ENCODE measurements at places on chromosomes 7 and 10.

DNA sequence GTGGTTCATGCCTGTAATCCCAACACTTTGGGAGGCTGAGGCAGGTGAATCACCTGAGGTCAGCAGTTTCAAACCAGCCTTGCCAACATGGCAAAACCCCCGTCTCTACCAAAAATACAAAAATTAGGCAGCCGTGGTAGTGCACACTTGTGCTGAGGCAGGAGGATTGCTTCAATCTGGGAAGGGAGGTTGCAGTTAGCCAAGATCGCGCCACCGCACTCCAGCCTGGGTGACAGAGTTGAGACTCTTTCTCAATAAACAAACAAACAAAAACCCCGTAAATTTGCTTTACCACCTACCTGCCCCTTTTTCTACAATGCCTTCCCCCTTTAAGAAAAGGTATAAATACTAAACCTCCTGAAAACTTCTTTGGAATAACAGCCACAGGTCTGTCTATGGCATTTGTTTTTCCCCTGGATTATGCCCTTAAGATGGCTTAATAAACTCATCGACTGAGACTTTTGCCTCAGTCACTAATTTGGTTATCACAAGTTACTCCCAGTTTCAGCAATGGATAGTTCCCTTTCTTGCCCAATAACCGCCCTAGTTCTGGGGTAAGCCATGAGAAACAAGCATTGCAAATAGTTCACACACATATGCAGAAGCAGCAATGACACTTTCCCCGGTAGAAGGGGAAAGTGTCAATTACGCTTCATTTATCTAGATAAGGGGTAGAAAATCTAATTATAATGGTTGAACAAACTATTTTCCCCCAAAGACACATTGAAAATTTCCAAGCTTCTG, 52.8 kb upstream of the SVIL start:
- no peak for DNase-seq

- no peak for DNase-seq
Measured at GRCh38 chr10:101244321-101245050, 15.2 kb upstream of the LBX1 start.

GRCh38 chr7:69738396-69738951, 140.2 kb downstream of the AUTS2 start:
- DNase-seq = peak; percentile 93

GRCh38 chr7:140539461-140539860, 60.2 kb upstream of the MKRN1 start:
- no peak for DNase-seq

DNA sequence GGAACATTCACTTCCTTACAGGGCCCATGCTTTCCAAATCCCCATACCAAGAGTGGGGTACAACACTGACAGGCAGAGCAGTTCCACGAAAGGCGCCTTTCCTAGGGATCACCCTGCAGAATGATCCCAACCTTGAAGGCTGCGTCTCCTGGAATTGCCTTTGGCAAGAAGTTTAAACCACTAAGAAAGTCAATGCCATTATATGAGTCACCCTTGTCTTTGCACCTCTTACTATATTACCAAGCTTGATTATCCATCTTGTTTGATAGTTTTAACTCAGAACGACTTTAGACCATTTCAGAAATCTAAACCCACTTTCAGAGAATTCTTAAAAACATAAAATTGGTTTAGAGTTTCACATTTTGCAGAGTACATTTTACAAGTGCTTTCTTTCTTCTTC, 282.1 kb downstream of the ARHGAP12 start:
- DNase-seq = no peak

GRCh38 chr7:88310956-88311674, 4.4 kb upstream of the STEAP4 start:
- DNase-seq = peak; percentile 48

DNA sequence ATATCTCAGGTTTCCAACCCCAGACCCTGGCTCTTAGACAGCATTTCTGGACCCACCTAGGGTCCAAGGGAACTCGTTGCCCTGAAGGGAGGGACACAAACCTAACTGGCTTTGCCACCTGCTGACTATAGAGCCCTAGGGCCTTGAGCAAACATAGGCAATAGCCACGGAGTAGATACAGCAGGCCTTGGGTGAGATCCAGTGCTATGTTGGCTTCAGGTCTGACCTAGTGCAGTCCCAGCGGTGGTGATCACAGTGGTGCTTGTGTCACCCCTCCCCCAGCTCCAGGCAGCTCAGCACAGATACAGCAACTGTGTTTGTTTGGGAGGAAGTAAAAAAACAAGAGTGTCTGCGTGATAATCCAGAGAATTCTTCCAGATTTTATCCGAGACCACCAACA, 9.7 kb upstream of the TNKS2 start:
- DNase-seq = no peak

GRCh38 chr10:18235477-18235876, 95.3 kb downstream of the CACNB2 start:
- no peak for DNase-seq

- no peak for DNase-seq
Measured at GRCh38 chr10:8130973-8131911, 76.8 kb downstream of the GATA3 start.

DNA sequence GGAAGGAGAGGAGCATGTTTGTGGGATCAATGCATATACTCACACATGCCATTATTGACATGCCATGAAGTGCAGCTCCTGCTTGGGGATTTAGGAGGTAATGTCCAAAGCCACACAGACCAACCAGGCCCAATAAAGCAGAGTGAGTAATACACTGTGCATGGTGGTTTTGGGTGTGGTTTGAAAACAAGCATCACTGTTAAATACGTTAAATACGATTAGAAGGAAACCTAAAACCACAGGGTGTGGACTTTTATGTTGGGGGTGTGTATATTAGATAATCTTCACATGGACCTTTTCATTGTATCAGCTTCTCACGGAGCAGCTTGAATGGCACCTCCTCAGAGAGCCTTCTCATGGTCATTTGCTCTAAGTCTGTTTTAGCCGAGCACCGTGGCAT, 10.4 kb upstream of the EIF3A start:
- no peak for DNase-seq

DNA sequence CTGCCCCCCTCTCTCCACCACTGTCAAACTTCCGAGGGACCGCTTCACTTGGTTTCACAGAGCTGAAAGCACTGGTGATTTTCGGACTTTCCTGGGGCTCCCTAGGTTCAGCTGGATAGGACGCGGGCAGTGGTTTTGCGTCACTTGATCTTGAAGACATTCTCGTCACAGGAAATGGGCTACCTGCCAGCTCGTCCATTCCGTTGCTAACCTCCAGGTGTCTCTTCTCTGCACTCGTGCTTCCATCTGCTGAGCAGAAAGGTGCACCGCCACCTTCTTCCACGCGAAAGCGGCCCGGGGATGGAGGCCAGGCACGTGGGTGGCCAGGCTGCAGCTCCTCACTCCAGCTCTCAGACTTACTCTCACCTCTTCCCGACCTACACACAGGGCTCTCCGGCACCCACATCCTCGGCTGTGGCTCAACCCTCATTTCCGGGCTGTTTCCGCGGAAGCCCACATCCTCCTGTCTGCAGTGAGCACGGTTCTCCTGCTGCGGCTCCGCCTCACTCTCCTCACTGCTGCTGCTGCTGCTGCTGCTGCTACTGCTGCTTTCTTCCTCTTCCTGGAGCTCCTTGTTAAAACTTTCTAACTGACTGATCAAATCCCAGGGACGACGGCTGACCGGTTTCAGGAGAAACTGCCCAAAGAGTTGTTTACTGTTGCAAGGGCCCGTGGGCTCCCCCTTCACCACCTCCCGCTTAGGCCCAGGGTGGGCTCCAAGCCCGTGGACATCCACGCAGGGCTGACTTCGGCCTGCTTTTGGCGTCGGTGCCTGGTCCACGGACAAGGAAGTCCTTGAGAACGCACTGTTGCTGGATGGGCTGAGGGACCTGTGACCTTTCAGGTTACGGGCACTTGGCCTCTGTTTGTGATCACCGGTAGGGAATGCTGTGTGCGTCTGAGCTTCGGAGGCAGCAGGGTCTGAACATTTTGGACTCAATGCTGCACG, 32.1 kb downstream of the JCAD start:
- DNase-seq = peak; percentile 8

- no peak for DNase-seq
Measured at GRCh38 chr10:77555591-77556212, 81.9 kb downstream of the KCNMA1 start.

DNA sequence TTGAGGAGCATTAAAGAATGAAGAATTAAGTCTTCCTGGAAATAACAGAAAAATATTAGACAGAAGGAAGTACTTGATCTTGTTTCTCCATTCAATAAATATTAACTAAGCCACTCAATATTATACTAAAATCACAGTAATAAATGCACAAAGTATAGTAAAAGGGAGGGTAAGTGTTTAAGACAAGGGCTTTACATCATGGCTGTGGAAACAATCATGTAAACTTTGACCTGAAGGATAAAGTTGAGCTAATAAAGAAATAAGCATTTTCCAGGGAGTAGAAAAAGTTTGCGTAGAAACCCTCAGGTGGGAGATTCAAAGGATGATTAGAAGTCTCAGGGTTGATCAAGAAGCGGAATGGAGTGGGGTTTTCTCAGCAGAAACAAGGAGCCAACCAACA, 78.2 kb downstream of the SEMA3C start:
- DNase-seq = no peak

- no peak for DNase-seq
Measured at GRCh38 chr10:100024748-100025147, 15.0 kb upstream of the DNMBP start.

DNA sequence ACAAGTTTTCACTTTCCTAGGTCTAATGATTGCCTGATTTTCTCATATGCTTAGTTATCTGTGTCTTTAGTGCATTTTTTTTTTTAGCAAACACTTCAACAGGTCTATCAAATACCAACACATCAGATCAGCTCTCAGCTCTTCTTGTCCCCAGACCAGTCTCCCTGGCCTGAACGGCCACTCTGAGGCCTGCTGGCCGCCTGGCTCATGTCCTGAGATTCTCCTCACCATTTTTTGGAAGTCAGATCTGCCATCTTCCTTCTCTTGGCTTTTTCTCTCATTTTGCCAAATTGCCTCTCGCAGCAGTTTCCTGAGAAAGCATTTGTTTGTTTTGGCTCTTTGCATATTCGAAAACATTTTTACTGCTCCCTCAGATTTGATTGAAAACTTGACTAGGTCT, 29.3 kb downstream of the PPP2R2D start:
- no peak for DNase-seq

GRCh38 chr10:132537684-132538001, at the start of gene INPP5A:
Gene INPP5A (plus strand): TSS chr10:132537787. CDS start chr10:132538097, 310 bp downstream.
- DNase-seq = no peak

- no peak for DNase-seq
Measured at GRCh38 chr7:158085741-158086695, 501.6 kb downstream of the PTPRN2 start.

DNA sequence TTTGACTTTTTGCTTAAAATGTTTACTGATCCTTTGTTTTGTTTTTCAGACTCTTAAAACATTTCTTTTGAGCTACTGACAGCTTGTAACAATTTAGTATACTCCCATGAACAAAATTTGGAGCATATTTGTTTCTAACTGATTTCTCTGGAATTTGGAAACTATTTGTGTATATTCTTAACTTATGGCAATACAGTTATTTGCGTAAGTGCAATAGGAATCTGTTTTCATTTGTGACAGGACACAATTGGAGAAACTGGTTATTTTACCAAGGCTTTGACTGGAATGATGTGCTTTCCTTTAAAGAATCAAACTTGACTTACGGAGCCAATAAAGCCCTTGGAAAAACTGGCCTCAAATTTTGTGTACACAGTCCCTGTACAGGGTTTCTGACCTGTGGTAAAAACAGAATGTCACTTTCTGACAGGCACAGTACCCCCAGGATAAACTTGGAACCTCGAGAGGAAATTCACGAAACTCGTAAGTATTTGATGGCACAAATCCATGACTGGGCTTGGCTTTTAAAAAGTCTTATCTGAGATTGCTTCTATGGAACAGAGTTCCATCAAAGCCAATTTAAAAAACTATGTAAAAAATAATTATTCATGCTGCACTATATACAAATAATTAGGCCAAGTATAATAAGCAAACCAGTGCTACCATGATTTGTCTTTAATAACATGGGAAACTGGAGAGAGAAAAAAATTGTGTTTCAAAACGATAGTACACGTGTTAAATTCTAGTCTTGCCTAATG, 70.4 kb downstream of the ST8SIA6 start:
- DNase-seq = no peak

- DNase-seq = no peak
Measured at GRCh38 chr7:87899255-87899654, 23.0 kb downstream of the DBF4 start.

DNA sequence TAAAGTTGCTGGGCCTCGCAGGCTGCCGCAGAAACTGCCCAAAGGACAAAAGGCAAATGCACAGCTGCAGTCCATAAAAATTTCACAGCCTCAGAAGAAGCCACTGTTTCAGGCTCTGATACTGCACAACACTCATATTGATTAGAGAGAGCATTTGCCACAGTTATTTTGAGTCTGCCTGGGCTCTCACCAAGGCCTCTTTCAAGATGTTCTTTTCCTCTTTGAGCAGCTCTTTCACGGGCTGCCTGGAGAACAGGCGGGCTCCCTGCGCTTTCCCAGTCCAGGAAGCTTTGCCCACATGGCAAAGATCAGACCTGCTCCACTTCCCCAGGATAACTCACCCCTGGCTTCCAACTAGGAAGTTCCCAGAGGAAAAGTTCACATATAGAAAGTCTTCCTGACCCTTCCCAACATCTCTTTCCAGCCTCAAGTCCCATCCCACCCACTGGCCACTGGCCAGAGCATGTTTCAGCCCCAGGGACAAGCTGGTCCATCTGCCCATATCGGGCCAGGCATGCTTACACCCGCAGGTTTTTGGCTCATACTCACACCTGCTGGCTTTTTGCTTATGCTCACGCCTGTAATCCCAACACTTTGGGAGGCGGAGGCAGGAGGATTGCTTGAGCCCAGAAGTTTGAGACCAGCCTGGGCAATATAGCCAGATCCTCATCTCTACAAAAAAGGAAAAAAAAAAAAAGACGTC, 3.3 kb downstream of the SLIT1 start:
- DNase-seq = no peak

DNA sequence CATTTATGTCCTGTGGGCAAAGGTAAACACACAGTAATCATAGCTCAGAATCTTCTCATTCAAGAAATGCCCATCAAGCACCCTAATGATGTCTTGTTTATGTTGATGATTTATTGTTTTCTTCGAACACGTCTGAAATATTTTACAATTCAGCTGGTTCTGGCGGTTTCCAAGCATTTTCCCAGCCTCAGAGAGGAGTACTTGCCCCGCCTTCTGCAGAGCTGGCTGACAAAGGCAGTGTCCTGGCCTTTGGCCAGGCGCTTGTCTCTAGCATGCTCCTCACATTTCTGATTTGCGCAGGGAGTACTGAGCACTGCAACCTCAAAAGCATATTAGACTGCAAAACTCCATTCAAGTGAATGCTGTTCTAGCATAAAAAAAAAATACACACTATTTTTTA, 314.2 kb upstream of the GNAI1 start:
- no peak for DNase-seq

GRCh38 chr7:106402898-106403297, 118.1 kb upstream of the NAMPT start:
- no peak for DNase-seq

GRCh38 chr7:83532219-83532618, 116.7 kb downstream of the SEMA3E start:
- DNase-seq = no peak
